ENCODE measurements at places on chromosomes 12 and 14. TPM values are rescaled to one million over a fixed set of nuclear protein-coding genes. Genes with fewer than 3 reads are reported as not detected.

Gene ITGA7
- 7.9 TPM for total RNA-seq

Gene RND1
- not detected for total RNA-seq

DNA sequence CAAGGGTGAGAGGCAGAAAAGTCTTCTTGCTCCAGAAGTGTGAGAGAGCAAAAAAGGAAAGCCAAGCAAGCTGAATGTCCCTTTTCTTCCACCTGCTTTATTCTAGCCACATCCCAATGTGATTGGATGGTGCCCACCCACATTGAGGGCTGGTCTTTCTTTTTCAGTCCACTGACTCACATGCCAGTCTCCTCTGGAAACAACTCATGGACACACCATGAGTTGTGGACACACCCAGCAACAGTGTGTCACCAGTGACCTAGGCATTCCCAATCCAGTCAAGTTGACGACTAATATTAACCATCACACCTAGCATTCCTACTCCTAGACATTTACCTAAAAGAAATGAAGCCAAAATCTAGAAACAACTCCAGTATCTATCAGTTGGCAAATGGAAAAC is 7.2 kb upstream of the DICER1 start:
- DNase-seq, result no peak

DNA sequence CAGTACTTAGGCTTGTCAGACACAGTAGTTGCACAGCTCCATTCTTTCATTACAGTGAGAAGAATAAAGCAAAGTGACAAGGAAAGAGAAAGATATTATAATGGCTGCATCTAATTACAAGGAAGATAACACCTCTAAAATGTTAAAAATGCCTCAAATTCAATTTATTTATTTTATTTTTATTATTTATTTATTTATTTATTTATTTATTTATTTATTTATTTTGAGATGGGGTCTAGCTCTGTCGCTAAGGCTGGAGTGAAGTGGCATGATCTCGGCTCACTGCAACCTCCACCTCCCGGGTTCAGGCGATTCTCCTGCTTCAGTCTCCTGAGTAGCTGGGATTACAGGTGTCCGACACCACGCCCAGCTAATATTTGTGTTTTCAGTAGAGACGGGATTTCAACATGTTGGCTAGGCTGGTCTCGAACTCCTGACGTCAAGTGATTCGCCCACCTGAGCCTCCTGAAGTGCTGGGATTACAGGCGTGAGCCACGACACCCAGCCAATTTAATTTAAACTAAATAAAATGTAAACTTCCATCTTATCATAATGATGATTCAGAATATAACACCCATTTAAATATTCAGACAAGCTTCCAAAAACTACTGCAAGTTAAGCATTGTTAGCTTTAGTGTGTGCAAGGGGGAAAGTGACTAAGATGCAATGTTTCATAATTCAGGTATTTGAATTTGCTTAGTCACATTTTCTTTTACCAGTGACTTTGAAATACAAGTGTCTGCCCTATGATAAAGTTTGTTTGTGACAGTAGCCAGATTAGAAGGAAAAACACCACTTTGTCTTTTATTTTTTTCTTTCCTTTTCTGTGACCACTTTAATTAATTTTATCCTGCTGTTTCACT is 2.4 kb upstream of the CFAP54 start:
- peak; percentile 87 for DNase-seq

- DNase-seq, result no peak
Measured at GRCh38 chr12:104183443-104183842, 32.1 kb upstream of the TXNRD1 start.

GRCh38 chr12:65740873-65741600 is 83.2 kb upstream of the HMGA2 start:
- no peak for DNase-seq

DNA sequence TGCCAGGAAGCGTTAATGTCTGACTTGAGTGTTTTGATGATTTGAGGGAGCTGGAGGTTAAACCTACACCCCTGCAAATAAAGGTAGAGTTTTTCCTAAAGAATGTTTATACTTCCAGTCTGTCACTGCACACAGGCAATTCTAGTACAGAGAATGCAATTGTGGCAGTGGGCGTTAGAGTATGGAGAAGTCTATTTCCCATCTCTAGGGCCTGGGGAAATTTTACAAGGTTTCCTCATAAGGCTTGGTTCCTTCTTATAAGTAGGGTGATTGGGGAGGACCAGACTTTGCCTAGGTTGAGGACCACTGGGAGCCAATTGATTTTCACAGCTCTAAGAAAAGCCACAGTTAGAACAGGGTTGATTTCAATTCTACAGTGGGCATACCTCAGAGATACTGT is 44.3 kb downstream of the IFNG start:
- no peak for DNase-seq
